ENCODE measurements at places on chromosomes 2 and 18.

DNA sequence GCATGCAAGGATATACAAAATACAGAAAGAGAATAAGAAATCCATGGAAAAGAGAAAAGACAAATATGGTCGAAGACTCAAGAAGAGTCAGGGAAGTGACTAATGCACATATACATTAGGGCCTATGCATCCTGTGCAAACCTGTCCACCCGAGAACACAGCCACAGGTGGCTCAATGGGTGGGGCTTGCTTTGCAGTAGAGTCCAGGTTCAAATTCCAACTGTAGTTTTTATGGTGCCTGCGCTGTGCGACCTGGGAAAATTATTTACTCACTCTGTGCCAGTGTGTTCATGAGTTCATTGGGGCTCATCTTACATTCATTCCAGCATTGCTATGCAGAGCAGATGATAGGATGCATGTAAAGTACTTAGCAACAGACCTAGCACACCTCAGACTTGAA, 244.7 kb downstream of the CTNNA2 start:
- DNase-seq, result no peak

GRCh38 chr18:41999751-42000150, 44.7 kb downstream of the PIK3C3 start:
- DNase-seq, result no peak

- DNase-seq, result no peak
Observed at GRCh38 chr2:187917535-187917934, 363.3 kb upstream of the TFPI start.

DNA sequence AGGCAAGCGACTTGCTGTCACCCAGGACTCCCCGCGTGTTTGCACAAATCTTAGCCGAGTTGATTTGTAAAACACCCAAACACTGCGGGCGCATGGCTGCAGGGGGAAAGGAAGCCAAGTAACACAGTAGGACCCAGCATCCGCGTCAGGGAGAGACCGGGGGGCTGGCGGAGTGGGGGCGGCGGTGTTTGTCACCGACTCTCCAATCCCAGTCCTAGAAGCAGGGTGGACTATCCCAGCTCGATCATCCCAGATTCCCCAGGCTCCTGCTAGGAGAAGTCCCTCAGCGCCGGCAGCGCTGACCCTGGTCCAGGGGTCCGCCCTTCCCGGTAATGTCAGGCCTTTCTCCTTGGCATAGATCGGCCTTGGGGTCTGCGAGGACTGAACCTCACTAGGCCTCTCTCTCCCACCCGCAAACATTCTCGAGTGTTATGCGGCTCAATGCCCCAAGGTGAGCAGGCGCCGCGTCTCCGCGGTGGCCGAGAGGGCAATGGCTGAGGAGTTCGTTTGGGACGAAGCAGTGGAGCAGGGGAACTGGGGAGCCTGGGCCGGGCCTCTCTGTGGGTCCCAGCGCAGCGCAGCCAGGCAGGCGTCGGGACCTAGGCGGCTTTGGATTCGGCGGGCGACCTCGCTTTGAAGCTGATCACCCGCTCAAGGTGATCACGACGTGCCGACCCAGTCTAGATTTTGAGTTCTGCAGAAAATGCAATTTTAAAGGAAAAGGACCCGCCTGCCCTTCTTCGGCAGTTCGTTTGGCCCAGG, 1.5 kb upstream of the GDF7 start:
- DNase-seq, result no peak

DNA sequence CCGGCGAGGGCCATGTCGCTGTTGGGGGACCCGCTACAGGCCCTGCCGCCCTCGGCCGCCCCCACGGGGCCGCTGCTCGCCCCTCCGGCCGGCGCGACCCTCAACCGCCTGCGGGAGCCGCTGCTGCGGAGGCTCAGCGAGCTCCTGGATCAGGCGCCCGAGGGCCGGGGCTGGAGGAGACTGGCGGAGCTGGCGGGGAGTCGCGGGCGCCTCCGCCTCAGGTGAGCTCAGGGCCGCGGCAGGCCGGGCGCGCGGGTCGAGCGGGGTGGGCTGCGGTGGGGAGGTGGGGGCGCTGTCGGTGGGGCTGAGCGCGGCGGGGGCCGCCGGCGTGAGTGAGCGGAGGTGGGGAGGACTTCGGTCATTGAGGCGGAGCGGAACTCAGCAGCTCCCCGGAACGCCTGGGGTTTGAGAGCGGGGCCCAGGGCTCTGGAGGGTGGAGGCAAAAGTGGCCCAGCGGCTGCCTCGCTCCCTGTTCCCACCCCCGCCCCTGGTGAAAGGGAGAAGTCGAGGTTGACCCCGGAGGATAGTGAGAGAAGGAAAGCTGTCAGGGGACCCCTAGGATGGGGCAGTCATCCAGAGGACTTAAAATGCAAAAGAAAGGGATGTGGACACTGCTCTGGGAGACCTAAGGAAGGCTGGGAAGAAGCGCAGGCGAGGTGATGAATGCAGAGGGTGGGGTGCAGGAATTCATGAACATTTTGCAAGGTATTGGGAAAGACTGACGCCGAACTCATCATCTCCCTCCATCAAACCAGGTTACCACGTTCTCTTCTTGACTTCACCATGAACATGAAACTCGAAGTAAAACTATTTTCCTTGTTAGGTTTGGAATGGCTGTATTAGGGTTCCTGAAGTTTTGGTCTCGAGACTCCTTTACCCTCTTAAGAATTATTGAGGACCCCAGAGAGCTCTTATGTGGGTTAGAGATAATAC, 633 bp downstream of the MALT1 start:
- DNase-seq, result no peak

GRCh38 chr18:9848170-9848879, 37.4 kb upstream of the TXNDC2 start:
- DNase-seq, result no peak

GRCh38 chr2:147469471-147469870, 375.4 kb upstream of the ACVR2A start:
- DNase-seq, result no peak
